ENCODE measurements at places on chromosomes 11 and 22. TPM values are rescaled to one million over a fixed set of nuclear protein-coding genes. Genes with fewer than 3 reads are reported as not detected.

RSF1 gene
- 18.1 TPM for total RNA-seq

MMP3 gene
- total RNA-seq = not detected

CSNK2A3 gene
- total RNA-seq = 3.1 TPM

GVQW3 gene
- 1.3 TPM for total RNA-seq

GAL gene
- not detected for total RNA-seq

CTTN gene
- total RNA-seq = 450 TPM

OOSP1 gene
- 0.45 TPM for total RNA-seq

CSF2RB gene
- total RNA-seq = under 0.01 TPM

PIH1D2 gene
- 3.0 TPM for total RNA-seq

SCT gene
- not detected for total RNA-seq

RIMBP3B gene
- total RNA-seq = not detected

MAJIN gene
- not detected for total RNA-seq

FAM181B gene
- not detected for total RNA-seq

THAP12 gene
- 47.9 TPM for total RNA-seq

GRM5 gene
- 0.15 TPM for total RNA-seq

C11orf91 gene
- not detected for total RNA-seq

OR51E2 gene
- not detected for total RNA-seq

SRRD gene
- 13.9 TPM for total RNA-seq

CALCA gene
- not detected for total RNA-seq

LARGE1 gene
- total RNA-seq = 20.6 TPM

TPST2 gene
- 27.4 TPM for total RNA-seq

P2RX6 gene
- 1.1 TPM for total RNA-seq

RCOR2 gene
- total RNA-seq = 0.35 TPM

All from renal cortical epithelial cell (primary cell).